ENCODE measurements at places on chromosomes 7 and 10. TPM values are rescaled to one million over a fixed set of nuclear protein-coding genes. Genes with fewer than 3 reads are reported as not detected.

DNA sequence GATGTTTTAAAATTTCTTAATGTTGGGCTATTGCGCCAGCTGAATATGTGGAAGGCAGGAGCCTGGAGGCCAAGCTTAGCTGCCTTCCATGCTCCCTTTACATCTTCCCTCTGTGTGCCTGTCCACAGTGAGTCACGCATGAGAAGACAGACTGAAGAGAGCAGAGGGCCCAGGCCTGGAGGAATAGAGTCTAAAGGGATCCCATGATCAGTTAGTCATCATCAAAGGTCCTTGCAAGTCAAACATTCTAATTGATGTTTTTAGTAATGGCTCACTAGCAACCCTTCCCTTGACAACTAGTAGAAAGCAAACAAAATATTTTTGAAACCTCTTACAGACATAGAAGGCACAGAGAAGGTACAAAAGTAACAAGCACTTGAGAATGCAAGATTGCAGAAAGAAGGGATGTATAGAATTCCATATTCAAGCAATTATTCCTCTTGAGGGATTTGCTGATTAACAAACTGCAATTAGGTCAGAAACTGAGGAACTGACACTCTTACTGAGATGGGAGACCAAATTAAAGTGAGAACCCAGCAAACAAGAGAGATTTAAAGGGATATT lies 30.7 kb upstream of the APBB1IP start:
- DNase-seq = no peak

DNA sequence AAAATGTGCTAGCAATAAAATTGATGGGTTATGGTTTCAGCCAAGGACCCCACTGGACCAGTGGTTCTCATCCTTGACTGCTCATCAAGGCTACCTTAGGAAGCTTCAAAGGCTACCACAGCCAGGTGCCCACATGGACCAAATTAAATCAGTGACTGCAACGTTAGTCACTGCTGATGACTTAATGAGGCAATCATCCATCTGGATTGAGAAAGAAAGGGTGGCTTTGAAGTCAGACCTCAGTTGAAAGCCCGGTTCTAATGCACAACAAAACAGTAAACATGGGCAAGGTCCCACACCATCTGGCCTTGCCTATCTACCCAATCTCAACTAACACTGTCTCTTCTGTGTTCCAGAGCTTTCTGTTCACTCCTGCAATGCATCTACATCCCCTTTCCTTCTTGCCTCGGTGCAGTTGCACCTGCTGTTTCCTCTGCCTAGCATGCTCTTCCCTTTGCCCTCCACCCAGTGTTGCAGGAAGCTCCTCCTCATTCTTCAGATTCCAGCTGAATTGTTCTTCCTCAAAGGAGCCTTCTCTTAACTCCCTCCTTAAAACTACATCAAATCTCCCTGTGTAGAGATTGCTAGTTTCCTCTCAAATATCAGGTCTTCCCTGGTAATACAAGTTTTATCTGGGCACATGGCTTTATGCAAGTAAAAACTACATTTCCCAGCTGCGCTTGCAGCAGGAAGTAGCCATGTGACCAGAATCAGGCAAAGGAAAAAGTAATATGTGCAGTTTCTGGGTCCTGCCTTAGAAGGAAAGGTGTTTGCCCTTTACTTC lies 10.3 kb upstream of the KCNK18 start:
- DNase-seq = no peak

The KIF11 gene
- 1.8 TPM for total RNA-seq

DNA sequence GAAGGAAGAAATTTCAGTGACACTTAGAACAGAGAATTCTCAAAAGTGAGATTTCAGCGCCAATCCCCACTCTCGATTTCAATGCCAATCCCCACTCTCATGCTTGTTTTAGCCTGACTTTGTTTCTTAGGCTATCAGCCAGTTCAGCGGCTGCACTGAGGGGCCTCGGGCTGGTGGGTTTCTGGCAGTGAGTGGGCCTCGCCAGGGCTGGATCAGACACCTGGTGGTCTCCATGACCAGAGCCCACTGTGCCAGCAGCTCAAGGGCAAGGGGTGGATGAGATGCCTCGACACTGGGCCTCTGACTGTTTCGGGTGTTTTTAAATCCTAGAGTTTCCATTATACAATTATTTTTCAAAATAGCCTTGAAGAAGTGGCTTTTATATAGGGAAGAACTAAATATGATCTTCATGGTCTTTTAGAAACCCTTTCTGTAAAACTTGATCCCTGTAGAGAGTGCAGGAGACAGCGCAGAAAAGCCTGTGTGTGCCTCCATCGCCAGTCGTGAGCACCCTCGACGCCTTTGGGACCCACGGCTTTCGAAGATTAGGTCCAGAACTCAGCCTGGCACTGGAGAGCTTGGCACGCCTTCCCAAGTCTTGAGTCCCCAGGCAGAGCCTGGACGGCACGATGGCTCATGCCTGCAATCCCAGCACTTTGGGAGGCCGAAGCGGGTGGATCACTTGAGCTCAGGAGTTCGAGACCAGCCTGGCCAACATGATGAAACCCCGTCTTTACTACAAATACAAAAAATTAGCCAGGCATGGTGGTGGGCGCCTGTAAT lies 76.2 kb downstream of the INPP5A start:
- no peak for DNase-seq

- no peak for DNase-seq
Measured at GRCh38 chr7:13551503-13551902, 438.0 kb downstream of the ETV1 start.

The SLC26A4 gene
- total RNA-seq = not detected

The PTF1A gene
- not detected for total RNA-seq

- no peak for DNase-seq
Measured at GRCh38 chr10:132972986-132973902, 30.9 kb upstream of the CFAP46 start.

The MEIG1 gene
- not detected for total RNA-seq

- DNase-seq = no peak
Measured at GRCh38 chr10:105210546-105210945, 569.5 kb downstream of the SORCS3 start.

The ARL3 gene
- 5.0 TPM for total RNA-seq

The VDAC2 gene
- total RNA-seq = 84.1 TPM

- peak; percentile 54 for DNase-seq
Measured at GRCh38 chr10:128186959-128187787, 61.0 kb upstream of the MKI67 start.

DNA sequence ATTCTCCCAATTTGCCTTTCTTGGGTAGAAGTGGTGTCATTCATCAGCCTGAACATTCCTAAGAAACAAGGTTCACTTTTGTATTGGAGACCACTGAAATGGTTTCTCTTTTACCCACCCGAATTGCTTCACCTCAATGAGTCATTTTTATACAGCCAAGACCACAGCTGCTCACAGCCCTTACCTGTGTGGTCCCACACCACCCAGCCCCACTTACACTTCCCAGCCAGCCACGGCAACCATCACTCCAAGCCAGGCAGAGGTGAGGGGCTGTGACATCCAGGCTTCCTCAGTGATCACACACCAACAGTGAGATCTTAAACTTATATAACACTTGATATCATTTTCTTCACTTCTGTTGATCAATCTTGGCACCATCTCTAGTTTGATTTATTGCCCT lies 20.7 kb downstream of the OR13A1 start:
- no peak for DNase-seq

DNA sequence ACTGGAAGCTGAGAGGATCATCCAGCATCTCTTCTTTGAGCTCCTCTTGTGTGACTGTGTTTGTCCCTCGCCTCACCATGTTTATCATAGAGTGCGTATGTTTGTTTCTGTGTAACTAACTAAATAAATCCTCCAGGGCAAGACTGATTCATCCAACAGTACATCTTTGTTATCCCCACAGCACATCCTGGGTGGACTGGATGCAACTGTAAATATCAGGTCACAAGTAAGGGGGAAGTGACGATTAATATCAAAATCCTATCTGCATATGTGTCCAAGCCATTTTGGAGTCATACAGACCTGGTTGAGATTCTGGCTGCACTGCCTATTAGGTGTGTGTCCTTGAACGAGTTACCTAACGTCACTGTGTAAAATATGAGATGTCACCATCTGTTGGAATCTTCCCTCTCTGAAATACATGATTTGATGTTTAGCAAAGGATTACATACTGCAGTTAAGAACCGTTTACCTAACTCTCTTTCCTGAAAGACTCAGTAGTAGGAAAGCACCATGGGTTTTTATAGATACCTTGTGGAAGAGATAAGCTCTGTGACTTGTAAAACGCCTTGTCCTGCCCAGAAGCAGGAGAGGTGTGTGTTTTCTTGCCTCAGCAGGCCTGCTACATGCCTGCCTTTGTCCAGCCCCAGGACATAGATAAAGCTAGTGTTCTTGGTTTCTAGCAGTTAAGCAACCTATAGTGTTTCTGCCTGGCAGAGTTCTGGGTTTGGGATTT lies 25.8 kb downstream of the WBP1L start:
- no peak for DNase-seq

- DNase-seq = no peak
Measured at GRCh38 chr7:10181996-10182395, 791.7 kb upstream of the PHF14 start.

- no peak for DNase-seq
Measured at GRCh38 chr7:2567679-2568278, 9.0 kb downstream of the IQCE start.

DNA sequence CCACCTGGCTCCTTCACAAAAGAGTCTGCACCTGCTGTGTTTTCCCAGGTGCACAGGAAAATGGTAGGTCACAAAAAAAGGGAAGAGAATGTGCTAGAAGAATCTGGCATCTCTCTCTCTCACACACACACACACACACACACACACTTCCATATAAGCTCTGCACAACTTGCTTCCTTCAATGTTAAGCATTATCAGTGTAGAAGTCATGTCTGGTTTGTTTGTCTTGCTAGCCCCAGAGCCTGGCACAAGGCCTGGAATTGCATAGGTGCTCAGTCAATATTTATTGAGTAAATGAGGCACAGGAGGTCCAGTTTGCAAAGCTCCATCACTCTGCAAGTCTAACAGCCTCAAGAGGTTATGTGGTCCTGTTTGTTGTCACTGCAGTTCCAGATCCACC lies 867.3 kb upstream of the AUTS2 start:
- no peak for DNase-seq

DNA sequence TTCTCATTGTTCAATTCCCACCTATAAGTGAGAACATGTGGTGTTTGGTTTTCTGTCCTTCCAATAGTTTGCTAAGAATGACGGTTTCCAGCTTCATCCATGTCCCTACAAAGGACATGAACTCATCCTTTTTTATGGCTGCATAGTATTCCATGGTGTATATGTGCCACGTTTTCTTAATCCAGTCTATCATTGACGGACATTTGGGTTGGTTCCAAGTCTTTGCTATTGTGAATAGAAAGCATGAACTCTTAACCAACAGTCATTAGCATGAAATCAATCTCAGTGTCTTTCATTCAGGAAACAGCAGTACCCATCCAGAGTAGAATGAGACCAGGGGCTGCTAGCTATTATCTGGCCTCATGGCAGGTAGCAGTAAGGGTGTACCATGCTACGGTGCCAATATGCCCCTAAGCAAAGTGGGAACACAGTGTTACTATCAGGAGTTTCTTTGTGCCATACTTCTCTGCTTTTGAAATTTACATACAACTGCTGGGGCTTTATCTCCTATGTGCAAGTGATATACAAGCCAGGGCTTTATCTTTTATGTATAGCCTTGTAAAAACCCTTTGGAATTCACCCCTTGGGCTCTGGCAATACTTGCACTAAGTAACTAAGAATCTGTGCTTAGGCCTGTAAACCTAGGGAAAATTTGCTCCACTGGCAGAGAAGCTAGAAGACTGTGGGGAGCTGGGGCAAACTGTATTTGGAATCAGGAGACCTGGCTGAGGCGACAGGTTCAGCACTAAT lies 5.4 kb downstream of the PON2 start:
- DNase-seq = no peak

DNA sequence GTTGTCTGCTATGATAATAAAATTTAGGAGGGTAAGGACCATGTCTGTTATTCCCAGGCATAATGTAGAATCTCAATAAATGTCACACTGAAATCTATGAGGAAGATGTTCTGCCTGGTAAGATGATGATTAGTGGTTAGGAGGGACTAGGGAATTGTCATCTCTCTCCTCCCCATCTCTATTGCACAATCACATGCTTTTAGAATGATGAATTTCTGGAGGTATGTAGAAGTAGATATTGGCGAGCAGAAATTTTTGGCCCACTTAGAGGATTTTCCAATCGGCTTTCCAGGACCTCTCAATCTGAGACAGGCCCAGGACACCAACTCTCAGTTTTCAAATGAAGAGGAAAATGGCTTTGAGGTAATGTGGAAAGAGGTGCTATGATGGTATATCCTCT lies 2.0 kb upstream of the PITX3 start:
- no peak for DNase-seq

- no peak for DNase-seq
Measured at GRCh38 chr10:109306698-109307097, 616.6 kb downstream of the XPNPEP1 start.

The PNLIPRP1 gene
- 2.1 TPM for total RNA-seq

- no peak for DNase-seq
Measured at GRCh38 chr7:107889992-107890391, 991 bp upstream of the DLD start.

The SEMA3E gene
- not detected for total RNA-seq

DNA sequence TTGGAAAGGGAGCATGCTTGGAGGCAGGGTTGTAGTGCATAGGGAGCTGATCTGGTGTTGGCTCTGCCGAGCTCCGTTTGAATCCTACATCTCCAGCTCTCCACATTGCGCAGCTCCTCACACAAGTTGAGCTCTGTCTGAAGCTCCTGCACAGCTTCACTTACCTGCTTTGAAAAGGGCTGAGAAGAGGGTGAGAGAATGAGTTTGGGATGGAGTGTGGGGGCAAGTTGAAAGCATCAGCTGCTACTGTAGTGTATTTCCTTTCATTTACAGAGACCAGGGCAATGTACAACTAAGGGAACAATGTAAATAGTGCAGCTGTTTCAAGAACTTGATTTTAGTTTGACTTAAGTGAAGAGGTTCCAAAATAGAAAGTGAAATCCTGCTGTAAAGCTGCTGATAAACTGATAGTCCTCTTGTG lies 88.5 kb downstream of the VTI1A start:
- no peak for DNase-seq

The GNAT3 gene
- total RNA-seq = not detected

The AKR1C4 gene
- total RNA-seq = 0.23 TPM

- DNase-seq = no peak
Measured at GRCh38 chr7:98555403-98555802, 61.7 kb upstream of the NPTX2 start.

The CYP3A4 gene
- not detected for total RNA-seq

The PSMG3 gene
- total RNA-seq = 28.5 TPM

DNA sequence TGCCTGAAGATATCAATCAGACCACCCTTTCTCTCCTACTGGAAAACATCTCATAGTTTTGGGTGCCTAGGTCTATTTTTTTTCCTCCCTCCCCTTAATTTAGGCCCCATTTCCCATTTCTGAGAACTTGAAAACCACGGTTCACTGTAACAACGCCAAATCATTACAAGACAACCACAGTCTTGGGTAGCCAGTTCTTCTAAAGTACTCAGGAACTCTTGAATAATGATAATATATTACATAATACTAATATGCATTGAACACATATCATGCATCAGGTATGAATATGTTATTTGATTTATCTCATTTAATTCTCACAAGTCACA lies 185.1 kb upstream of the ADO start:
- no peak for DNase-seq

The UNCX gene
- total RNA-seq = not detected

DNA sequence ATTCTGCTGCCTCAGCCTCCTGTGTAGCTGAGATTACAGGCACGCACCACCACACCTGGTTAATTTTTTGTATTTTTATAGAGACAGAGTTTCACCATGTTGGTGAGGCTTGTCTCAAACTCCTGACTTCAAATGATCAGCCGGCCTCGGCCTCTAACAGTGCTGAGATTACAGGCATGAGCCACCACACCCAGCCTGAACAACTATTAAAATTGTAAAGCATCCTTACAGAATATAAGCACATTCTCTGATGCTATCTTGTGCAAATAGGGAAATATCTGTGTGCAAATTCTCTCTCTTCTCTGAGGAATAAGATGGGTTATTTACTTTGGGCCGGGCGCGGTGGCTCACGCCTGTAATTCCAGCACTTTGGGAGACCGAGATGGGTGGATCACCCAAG lies 12.5 kb downstream of the NUDCD3 start:
- DNase-seq = no peak
